Prostate gland (tissue), 2 donors: ENCODE measurements at places on chromosomes 2 and 18. TPM values are rescaled to one million over a fixed set of nuclear protein-coding genes. Genes with fewer than 3 reads are reported as not detected.

RTP5 gene
- 0.14 TPM for total RNA-seq

CCNT2 gene
- total RNA-seq = 34.8 TPM

ROCK1 gene
- total RNA-seq = 32.2 TPM

LCT gene
- 0.57 TPM for total RNA-seq

SCN1A gene
- total RNA-seq = 0.23 TPM

TMEM214 gene
- total RNA-seq = 44.5 TPM

SAG gene
- 0.45 TPM for total RNA-seq

CCDC141 gene
- total RNA-seq = 8.6 TPM

DYNAP gene
- total RNA-seq = not detected

- DNase-seq = no peak
Measured at GRCh38 chr18:44502790-44503189, 177.9 kb upstream of the SETBP1 start.

DNA sequence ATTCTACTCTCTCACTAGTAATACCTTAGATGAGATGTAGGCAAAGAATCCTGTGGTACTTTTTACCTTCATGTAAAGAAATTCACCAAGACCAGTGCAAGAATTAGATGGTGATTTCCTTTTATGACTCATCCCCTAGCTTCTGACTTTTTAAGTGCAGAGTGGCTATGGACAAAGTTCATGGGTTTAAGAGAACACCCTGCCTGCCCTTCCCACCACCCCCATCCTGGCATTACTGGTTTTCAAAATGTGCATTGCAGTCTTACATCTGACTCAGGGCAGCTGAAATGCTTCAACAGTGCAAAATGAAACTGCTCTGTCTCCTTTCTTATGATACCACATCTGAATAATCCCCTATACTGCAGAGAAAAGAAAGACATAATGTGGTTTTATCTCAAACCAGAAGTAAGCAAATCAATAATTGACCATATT is 22.6 kb downstream of the MAIP1 start:
- DNase-seq = no peak

- DNase-seq = no peak
Measured at GRCh38 chr2:86593266-86593665, 30.0 kb upstream of the CHMP3 start.

GRCh38 chr2:44730593-44730992 is 210.9 kb upstream of the SIX3 start:
- DNase-seq = no peak

DNA sequence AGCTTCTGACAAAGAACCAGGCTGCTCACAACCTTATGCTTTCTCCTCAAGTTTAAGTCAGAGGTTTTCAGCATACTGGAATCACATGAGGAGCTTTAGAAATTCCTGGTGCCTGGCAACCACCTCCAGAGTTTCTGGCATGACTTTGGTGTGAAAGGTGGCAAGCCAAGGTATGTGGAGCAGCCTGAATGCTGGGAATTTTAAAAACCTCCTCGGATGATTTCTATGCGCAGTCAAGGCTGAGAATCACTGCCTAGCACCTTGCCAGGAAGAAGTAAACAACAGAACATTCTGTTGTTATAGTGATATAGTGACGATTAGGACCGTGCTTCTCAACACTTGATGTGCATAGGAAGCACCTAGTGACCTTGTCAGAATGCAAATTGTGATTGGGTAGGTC is 11.7 kb downstream of the CCBE1 start:
- DNase-seq = no peak

GRCh38 chr2:134377730-134378129 is 123.9 kb downstream of the MGAT5 start:
- DNase-seq = no peak

- no peak for DNase-seq
Measured at GRCh38 chr18:77046994-77047393, 85.6 kb downstream of the MBP start.

GRCh38 chr2:97901862-97902261 is 93.9 kb downstream of the TMEM131 start:
- no peak for DNase-seq

GRCh38 chr2:232350804-232351685 is 27.5 kb upstream of the ALPP start:
- no peak for DNase-seq

GRCh38 chr2:223285370-223286265 is 233.6 kb downstream of the KCNE4 start:
- DNase-seq = no peak

DNA sequence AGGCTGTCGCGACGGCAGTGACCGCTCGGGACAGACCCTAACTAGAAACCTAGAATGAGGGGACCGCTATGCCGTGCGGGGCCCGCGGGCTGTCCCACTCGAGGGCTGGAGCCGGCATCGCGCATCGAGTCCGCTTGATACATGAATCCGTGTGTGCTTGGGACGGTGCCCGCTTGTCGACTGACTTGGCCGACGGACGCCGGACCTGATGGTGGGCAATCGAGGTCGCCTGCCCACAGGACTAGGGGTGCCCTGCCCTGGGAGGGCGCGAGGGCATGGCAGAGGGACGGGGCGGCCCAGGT is 749 bp upstream of the PTMA start:
- peak; percentile 67 for DNase-seq

GRCh38 chr2:30287857-30288513 is 56.7 kb downstream of the LBH start:
- DNase-seq = no peak

- no peak for DNase-seq
Measured at GRCh38 chr18:77896586-77897252, 647.1 kb downstream of the GALR1 start.

DNA sequence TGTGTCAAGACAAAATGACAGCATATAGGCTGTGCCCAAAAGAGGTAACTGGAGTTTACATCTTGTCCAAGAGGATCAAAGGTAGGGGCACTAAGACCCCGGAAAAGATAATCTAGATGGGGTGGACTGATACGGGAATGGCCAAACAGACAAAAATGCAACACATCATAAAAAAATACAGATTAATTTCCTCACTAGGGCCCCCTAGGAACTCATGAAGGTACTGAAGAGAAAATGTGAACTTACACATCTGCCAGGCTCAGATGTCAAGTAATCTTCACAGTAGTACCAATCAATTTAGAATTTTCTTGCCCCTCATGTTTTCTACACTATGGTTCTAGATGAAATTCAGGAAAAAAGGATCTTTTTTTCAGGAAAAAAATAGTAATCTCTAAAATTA is 115.6 kb upstream of the REG3A start:
- no peak for DNase-seq

DNA sequence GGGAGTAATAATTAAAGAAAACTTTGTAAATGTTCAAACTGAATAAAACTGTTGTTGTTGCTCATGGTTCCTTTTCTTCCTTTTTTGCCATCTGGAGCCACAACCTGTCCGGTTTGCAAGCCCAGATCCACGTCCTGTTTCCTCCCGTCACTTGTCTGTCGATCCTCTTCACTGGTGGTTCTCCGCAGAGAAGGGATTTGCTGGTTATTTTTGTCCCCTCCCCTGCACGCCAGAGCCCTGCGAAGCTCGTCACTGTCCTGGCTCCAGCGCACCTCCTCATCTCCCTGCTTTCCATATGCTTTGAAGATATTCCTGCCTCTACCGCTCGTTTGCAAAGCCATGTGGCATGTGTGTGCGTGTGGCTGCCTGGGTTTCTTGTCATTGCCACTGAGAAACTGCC is 461.4 kb downstream of the RNF144A start:
- no peak for DNase-seq

DNA sequence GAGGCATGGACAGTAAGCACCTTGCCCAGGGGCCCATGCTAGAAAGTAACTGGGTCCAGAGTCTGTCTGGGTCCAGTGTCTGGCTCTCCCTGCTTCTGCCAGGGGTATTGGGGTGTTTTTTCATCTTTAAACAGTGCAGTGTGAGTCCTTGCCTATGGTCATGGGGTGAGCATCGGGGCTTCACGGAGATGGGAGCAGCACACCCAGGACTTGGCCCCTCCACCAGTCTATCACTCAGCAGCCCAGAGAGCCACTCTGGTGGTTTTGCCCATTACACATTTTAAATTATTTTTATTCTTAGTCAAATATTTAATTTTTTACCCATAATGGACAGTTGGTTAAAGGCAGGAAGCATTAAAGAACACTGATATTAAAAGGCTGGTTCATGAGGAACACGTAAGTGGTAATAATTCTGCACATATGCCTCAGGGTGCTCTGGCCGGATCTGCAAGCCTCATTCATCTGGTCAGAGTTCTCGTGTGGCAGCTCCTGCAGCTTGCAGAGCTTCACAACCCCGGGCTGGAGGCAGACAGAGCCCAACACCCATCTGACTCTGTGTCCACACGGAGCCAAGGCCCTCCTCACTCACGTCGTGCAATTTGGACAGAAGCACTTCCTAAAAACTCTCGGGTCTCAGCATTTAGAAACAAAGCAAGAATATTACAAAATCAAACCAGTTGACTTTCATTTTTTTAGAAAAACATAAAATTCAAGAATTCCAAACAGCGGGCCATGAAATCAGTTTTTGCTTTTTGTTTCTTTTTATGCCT is 204.1 kb downstream of the CTIF start:
- DNase-seq = no peak
